Inflammatory macrophage treated with lipopolysaccharide for 4 hours (primary cell): ENCODE measurements at places on chromosomes 1 and 21.
A peak's percentile ranks its signal among the peaks of the same experiment; 100 is the strongest.

DNA sequence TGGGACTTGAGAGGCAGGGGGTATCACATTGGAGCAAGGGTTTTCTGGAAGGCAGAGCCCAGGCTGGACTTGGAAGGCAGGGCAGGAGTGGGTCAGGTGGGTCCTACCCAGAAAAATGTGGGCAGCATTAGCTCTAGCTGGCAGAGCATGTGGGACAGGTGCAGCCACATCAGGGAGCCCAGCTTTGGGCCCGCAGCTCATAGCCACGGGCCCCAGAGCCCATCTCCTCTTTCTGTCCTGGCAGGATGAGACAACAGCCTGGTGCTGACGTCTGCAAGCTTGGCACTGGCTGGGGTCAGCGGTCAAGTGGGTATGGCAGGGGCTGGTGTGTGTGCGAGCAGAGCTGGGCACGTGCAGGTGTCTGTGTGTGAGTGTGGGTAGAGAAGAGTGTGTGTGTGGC, 154.7 kb downstream of the GRIK3 start:
- no peak for DNase-seq

DNA sequence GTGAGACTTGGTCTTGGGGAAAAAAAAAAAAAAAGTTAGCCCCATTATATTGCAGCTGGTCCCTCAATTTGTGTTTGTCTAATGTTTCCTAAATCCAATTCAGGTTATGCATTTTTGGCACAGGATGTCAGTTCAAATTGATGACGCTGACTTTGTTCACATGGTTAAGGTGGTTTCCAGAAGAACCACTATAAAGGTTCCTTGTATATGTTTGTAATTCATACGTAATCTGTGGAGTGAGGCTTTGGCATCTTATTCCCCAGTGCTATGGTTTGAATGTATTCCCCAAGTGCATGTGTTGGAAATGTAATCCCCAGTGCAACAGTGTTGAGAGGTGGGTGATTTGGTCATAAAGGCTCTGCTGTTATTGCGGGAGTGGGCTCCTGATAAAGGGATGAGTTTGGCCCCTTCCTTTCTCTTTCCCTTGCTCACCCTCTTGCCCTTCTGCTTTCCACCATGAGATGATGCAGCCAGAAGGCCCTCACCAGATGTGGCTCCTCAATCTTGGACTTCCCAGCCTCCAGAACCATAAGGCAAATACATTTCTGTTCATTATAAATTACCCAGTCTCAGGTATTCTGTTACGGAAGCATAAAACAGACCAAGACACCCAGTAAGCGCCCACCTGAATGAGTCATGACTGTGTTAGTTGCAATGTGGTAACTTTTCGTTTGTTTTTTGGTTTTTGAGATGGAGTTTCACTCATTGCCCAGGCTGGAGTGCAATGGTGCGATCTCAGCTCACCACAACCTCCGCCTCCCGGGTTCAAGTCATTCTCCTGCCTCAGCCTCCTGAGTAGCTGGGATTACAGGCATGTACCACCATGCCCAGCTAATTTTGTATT, 19.5 kb upstream of the HLCS start:
- no peak for DNase-seq

DNA sequence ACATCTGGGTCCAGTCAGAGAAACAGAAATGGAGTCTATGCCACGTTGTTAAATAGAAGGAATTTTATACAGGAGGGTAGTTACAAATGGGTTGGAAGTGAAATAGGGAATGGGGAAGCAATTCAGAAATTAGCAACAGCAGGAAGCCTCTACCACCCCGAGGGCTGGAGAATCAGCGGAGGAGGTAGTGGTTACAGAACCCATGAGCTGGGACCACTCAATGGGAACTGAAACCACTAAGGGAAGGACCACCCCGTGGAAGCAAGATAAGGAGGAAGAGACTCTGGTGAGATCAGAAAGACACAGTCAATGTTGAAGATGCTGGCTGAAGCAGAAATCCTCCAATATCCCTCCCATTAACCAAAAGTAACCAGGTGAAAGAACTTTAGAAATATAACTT, 15.5 kb upstream of the MAST2 start:
- peak; percentile 88 for DNase-seq

- DNase-seq: no peak
Observed at GRCh38 chr21:28762357-28762735, 230.3 kb downstream of the LTN1 start.

DNA sequence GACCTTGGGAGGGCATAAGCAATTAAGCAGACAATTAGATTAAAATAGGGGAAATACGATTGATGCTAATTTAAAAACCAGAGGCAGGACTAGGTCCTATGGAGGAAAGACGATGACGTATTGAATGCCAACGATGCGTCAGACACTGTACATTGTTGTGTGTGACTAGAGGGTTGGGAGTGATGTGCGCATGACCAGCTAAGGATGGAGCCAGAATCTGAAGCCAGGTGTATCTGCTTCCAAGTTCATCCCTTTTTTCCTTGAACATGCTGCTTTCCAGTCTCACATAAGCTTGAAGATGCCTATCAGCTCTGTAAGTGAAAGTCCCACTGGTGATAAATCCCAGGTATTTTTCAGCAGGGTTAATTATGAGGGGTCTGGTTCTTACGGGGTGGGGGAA, 576.2 kb downstream of the MATN1 start:
- no peak for DNase-seq

- peak; percentile 41 for DNase-seq
Observed at GRCh38 chr1:218171302-218171893, 113.7 kb upstream of the RRP15 start.

- DNase-seq: peak; percentile 60
Observed at GRCh38 chr1:38009088-38009840, 3.3 kb upstream of the UTP11 start.

- no peak for DNase-seq
Observed at GRCh38 chr1:81458186-81458585, 342.5 kb upstream of the ADGRL2 start.

DNA sequence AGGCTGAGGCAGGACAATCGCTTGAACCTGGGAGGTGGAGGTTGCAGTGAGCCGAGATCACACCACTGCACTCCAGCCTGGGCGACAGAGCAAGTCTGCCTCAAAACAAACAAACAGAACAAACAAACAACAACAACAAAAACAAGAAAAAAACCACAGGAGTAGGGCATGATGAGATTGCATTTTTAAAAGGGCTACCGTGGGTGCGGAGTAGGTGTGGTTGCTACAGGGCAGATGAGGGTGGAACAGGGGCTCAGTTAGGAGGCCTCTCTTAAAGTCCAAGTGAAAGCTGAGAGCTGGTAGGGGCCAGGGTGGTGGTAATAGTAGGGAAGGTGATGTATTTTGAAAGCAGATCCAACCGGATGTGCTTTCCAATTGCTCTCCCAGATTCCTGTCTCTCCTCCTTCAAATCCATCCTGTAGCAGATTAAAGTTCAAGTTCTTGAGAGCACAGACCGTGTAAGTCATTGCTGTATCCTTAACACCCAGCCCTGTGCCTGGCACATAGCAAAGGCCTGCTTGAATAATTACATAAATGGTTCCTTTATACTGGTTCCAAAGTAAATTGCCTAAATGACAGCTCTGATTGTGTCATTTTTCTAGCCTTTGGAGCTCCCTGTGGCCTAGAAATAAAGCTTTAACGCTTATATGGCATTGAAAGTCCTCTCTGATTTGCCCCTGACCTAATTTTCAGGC, 4.2 kb upstream of the LINGO4 start:
- no peak for DNase-seq

DNA sequence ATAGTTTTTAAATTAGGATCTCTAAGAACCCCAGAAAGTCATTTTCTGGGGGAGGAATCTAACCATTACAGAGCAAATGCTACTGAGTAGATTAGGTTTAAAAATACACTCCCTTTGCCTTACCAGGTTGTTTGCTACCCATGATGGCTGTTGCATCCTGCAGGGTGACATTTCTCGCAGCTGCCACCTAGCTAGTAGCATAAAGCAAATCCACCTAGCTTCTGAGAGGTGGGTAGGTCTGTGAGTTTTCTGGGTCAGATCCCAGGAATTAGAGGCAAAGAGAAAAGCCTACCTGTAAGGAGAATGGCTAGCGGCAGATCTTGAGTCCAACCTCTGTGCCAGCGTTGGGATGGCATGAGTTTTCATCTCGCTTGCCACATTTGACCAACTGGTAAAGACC, 95.9 kb downstream of the DAB1 start:
- no peak for DNase-seq

GRCh38 chr1:17023102-17023501, 11.4 kb upstream of the ATP13A2 start:
- peak; percentile 78 for DNase-seq

- DNase-seq: no peak
Observed at GRCh38 chr1:6172549-6172948, 7.6 kb downstream of the CHD5 start.

DNA sequence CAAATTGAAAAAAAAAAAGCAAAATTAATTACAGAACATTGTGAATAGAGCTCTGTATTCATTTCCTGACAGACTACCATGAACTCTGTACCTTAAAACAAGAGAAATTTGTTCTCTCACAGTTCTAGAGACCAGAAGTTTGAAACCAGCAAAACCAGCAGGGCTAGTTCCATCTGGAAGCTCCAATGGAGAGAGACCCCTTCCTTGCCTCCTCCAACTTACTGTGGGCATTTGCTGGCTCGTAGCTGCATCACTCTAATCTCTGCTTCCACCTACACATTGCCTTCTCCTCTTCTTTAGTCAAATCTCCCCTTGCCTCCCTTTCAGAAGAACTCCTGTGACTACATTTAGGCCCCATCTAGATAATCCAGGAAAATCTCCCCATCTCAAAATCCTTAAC, 56.5 kb downstream of the SYDE2 start:
- DNase-seq: no peak

DNA sequence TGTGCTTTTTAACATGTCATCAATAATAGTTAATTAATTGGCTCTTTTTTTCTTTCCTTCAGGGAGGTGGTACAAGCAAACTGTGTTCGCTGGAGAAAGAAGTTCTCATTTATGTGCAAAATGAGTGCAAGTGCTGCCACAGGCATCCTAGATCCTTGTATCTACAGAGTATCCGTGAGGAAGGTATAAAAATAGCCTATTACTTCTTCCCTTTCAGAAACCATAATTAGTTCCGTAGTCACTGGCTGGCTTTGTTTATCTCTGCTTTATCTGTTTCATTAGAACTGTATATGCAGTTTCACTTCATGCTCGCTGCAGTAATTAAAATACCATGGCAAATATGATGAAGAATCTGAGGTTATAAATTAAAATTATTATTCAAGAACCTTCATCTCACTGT, 40.6 kb downstream of the EEIG2 start:
- no peak for DNase-seq

DNA sequence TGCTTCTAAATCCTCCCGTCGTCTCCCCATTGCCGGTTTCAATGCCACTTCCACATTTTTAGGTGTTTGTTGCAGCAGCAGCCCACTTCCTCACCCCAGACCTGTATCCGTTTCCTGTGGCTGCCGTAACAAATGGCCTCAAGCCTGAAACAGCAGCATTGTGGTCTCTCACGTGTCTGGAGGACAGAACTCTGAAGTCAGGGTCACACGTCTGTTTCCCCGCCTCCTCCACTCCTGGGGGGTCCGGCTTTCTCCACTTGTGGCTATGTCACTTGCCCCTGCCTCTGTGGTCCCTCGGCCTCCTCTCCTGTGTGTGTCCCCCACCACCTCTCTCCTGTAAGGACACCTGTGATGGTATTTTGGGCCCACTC, 21.8 kb downstream of the TRPM2 start:
- DNase-seq: peak; percentile 74

DNA sequence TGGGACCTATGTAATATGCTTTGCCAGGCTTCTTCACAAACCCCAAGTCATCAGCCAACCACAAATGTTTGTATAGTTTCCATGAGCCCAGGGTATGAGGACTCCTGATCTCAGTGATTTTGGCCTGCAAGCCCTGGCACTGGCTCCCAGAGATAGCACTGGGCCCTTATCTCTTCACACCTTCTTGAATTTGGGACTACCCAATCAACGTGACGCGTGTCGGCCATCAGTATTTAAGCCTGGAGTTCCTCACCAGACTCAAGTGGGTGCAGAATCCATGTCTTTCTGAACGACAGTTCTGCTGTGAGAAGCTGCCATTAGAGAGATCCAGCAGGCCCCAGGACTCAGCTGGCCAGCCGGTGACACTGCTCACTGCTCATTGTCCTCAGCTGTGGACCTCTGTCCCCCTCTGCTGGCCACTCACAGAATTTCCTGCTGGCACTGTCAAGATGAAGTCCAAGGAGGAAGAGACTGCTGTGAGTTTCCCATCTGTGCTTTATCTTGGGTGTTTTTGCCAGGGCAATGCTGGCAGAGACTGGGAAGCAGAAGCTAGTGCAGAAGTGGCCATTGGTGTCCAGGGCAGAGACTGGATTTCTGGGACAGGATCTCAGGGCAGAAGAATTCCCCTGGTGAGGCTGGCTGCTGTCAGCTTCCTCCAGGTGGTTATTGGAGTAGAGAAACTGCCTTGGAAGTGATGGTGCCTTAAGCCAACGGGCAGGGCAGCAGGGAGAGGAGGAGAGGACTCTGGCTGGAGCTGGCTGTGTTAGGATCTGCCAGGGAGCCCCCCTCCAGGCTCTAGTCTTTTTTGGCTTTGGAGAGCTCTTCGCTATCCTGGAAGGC, 28.4 kb downstream of the TMCC2 start:
- DNase-seq: peak; percentile 85

GRCh38 chr1:36807262-36807661, 227.1 kb downstream of the GRIK3 start:
- no peak for DNase-seq
